ENCODE measurements at places on chromosomes 5 and 9.

GRCh38 chr5:24750355-24750754 is 105.6 kb upstream of the CDH10 start:
- DNase-seq, result no peak

GRCh38 chr9:133408042-133408441 is 9.8 kb downstream of the REXO4 start:
- no peak for DNase-seq

- no peak for DNase-seq
Observed at GRCh38 chr5:80676706-80677105, 21.9 kb upstream of the DHFR start.

DNA sequence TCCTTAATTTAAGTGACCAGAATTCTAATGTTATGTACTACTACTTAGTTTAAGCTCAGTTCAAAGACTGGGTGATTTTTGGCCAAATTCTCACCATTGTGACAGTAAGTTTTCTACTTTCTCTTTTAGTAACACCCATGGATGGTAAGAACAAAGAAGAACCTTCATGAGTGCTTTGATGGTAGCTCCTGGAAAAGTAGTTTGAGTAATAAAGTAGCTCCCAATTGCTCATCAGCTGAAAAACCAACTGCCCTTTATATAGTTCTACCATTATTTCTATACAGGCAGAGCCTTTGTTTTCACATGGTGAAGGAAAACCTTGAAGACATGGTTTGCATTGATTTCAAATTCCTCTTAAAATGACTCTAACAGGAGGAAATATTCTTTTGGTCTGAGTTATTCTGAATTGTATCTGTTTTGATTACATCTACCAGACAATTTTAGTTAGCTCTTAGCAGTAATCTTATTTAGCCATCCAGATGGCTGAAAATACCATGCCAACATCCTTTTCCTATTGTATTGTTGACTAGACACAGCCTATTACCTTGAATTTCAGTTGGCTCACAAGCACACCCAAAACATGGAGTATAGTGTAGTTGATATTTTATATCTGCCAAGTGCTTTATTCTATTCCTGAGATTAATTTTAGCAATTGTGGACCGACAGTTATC is 23.7 kb upstream of the STARD4 start:
- no peak for DNase-seq

GRCh38 chr5:113354055-113354454 is 80.7 kb downstream of the TSSK1B start:
- DNase-seq, result no peak

DNA sequence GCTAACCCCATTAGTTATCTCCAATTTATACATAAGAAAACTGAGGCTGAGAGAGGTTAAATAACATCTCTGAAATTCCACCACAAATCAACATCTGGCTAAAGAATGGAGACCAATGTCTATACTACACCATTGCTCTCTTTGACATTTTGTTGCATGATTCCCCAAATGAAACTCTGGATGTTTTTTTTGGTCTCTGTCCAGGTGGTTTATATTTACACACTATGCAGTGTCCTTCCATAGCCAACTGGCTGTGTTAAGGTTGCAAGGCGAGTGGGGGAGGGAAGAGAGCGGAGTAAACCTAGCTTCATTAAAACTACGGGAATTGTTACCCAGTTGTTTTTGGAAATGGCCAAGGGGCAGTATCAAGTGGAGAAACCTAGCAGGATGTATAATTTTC is 67.2 kb downstream of the KIF4B start:
- no peak for DNase-seq

GRCh38 chr5:112895682-112896081 is 26.3 kb downstream of the REEP5 start:
- DNase-seq, result no peak

- DNase-seq, result no peak
Observed at GRCh38 chr5:83026516-83026915, 50.7 kb downstream of the TMEM167A start.

GRCh38 chr9:127930231-127931091 is at the start of gene PIP5KL1:
TSS of gene PIP5KL1 (minus strand) at chr9:127930777. CDS start at chr9:127930752, 25 bp downstream.
- DNase-seq, result peak; percentile 76

- DNase-seq, result no peak
Observed at GRCh38 chr5:9062873-9063272, 483.0 kb downstream of the SEMA5A start.

DNA sequence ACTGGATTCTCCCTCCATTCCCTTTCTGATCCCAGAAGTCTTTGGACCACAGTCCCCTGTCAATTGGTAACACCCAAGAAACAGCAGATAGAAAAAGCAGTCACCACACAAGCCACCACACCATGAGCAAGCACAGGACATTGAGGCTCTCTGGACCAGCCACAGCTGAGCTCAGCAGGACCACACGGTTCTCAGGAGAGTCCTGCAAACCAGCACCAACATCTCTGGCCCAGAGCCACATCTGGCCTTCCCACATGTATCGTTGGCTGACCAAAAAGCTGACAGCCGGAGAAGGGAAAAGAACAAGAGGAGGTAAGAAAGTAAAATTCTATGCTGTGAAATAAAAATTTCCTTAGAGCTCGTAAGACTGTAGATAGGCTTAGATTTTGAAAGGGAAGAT is 56.7 kb downstream of the KLHL3 start:
- no peak for DNase-seq

GRCh38 chr9:133533857-133534256 is 647 bp upstream of the ADAMTSL2 start:
- no peak for DNase-seq

DNA sequence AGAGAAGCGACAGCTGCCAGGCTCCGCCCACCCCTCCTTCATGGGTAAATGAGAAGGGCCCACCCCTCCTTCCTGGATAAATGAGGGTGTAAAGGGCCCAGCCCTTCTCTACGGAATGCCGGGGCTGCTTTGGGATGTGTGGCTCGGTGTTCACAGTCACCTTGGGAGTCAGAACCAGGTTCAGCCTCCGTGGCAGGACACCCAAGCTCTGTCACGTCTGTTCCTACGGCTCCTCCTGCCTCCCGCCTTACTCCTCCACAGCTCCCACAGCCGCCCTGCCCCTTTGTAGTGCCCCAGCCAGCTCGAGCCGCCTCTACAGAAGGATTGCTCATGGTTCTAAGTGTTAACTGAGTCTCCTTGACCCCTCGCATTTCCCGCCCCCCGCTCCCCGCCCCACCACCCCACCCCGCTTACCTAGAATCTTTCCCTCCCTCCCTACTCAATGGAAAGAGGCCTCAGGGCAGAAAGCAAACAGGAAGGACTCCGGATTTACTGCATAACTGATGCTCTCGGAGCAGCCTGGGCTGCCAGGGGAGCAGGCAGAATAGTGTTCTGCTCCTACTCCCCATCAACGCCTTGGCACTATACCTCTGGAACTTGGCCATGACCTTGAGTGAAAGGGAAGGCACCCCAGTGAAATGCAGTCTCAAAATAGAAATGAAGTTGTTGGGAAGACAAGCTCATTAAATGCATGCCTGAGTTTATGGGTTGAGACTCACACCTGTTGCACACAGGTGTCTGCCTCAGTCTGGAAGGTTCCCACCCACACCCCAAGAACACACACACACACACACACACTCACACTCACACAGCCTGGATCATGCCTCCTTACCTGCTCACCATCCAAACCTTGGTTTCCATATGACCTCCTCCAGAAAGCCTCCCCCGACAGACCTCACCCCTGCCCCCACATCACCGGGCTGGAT is 59.6 kb downstream of the NEURL1B start:
- DNase-seq, result no peak

DNA sequence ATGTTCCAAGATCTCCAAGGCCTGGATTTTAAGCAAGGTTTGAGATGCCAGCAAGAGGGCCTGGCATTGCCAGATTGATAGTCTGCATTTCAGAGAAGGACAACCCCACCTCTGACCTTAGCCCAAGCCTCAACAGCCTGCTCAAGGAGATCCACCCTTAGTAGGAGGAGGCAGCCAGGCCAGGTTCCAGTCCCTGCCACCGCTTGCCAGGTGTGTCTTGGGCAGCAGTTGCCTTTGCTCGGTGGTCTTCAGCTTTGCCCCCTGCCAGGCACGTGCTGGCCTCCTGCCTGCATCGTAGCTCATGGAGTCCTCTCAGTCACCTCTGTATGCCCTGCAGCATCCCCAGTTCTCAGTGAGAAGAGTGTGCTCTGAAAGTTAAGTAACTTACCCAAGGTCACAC is 134.2 kb downstream of the KCNIP1 start:
- no peak for DNase-seq

DNA sequence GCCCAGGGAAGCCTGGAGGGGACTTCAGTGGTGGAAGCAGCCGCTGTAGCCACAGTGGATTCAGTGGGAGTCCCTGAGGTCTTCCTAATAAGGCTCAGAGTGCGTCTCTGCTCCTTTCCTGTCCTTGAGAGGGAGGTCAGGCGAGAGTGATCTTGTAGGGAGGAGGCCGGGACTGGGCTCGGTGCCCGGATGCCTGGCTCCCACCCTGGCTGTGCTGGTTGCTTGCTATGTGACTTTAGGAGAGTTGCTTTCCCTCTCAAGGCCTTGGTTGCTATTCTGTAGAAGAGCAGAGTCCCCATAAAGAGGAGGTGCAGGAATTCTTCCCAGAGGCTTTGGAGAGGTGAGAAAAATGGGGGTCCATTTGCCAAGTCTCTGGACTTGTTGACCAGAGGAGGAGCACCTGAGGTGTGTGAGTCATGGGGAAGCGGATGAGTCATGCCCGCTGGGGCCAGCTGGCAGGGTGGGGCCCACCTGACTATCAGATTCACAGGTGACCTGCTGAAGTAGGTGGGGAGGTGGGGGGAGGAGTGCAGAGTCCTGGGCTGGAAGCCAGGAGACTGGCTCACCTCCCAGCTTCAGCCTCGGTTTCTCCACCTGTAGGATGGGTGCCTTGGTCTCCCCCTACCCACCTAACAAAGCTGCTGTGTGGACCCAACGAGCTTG is 13.8 kb downstream of the GSN start:
- peak; percentile 82 for DNase-seq

- no peak for DNase-seq
Observed at GRCh38 chr9:126367616-126368015, 41.0 kb downstream of the MVB12B start.

DNA sequence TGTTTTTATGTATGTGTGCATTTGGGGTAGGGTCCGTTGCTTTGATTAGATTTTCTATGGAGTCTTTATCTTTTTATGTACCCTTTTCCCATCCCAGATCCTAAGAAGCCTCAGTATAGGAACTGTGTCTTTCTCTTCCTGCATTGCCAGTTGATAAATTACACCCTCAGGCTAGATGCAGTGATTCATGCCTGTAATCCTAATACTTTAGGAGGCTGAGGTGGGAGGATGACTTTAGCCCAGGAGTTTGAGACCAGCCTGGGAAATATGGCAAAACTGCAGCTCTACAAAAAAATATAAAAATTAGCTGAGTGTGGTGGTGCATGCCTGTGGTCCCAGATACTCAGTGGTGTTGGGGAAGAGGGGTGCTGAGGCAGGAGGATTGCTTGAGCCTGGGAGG is 40.2 kb downstream of the NLN start:
- DNase-seq, result no peak

GRCh38 chr9:10041726-10042229 is 571.0 kb downstream of the PTPRD start:
- no peak for DNase-seq

- DNase-seq, result no peak
Observed at GRCh38 chr5:33788922-33789566, 102.7 kb downstream of the ADAMTS12 start.

DNA sequence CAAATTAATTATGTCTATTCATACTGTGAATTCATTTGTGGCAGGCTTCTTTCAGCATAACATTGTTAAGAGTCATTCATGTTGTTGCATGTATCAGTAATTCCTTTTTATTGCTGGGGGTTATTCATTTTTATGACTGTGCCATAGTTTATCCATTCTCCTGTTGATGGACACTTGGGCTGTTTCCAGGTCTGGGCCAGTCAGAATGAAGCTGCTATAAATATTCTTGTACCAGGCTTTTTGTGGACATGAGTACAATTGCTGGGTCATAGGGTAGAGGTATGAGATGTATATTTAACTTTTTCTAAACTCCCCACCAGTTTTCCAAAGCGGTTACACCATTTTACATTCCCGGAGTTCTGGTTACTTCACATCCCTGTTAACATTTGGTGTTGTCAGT is 13.6 kb downstream of the PRPF4 start:
- DNase-seq, result no peak

GRCh38 chr9:137269231-137269772 is 8.2 kb upstream of the TOR4A start:
- peak; percentile 89 for DNase-seq

- DNase-seq, result no peak
Observed at GRCh38 chr9:114989600-114990410, 59.4 kb upstream of the TNFSF8 start.

DNA sequence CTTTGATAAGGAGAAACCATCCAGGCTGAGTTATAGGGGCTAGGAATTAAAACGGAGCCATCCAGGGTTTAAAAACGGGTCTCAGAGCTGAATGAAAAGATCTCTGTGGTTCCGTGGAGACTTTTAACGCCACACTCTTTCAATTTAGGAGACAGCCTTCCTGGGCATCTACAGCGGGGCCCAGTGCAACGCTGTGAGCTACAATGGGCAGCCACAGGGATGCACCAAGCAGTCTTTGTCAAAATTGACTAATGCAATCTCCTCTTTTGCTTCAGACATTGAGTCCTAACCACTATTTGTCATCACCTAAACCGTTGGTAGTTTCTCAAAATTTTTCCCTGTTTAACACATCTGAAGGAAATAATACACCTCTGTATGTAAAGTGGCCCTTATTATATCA is 96.6 kb upstream of the ABCA1 start:
- no peak for DNase-seq

GRCh38 chr5:96649681-96650540 is 12.3 kb upstream of the CAST start:
- no peak for DNase-seq

GRCh38 chr5:171617266-171617665 is 168.4 kb upstream of the SMIM23 start:
- DNase-seq, result no peak

DNA sequence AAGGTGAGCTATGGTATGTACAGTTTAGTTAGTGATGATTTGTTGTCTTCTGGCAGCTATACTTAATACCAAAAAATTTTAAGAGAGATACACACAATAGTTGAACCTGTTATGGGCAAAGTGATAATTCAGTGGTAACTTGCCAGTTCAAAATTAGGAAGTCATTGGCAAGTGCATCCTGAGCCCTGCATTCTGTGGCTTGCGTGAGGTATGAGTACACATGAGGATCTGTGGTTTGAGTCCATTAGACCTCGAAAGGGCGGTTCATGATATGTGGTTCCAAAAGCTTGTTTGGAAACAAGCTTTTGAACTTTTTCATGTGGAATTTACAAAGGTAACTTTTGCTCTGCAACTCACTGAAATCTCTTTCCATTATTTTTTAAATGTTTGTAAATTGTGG is 47.0 kb downstream of the GPR21 start:
- DNase-seq, result no peak

GRCh38 chr5:177403792-177404640 is 3.6 kb upstream of the PFN3 start:
- peak; percentile 84 for DNase-seq
